Sigmoid colon (tissue), 7 donors: ENCODE measurements at places on chromosomes 11 and 22. TPM values are rescaled to one million over a fixed set of nuclear protein-coding genes. Genes with fewer than 3 reads are reported as not detected.

DNA sequence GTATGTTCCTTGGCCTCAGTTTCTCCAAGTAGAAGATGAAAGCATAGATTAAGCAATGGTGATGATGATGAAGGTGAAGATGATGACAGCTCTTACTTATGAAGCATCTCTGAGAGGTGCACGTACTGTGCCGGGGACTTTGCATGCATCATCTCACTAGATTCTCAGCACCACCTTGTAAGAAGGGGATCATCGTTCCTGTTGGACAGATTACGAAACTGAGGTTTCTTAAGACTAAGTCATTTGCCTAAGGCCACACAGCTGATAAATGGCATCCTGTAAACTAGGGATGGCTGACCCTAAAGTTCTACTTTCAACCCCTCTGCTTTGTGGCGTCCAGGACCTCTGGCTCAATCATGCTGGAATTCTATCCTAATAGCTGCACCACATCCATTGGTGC lies 8.7 kb downstream of the MS4A15 start:
- no peak for DNase-seq

DNA sequence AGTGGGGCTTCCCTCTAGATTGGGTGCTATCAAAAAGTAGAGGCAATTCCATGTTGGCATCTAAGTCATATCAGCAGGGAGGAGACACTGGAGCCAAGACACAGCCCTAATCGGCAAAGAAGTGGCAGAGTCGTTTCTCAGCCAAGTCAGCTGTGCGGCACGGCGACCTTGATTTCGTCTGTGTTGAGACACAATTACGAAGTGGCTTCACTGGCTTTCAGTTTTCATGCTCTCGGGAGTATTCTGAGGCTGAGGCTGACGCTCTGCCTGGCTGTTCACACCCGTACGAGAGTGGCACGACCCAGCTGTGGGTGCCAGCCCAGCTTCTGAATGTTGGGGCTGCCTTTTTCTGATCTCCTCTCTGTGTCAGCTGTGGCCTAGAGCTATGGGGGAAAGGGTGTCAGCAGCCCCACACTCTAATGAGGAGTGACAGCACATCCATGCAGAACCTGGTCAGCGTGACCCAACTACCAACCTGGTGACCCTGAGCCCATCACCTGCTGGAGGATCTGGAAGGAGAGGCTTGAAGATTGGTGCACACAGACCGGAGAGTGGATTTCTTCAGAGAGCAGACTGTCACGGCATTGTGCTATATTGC lies 105.7 kb upstream of the TMEM45B start:
- no peak for DNase-seq

The PKDREJ gene
- total RNA-seq = 0.36 TPM

GRCh38 chr22:16774911-16775500 lies 50.2 kb downstream of the XKR3 start:
- DNase-seq = no peak

GRCh38 chr22:37212174-37212906 lies at the start of gene SSTR3:
TSS of gene SSTR3 (minus strand) at chr22:37212477. CDS start at chr22:37207803, 4,674 bp downstream.
- peak; percentile 52 for DNase-seq

DNA sequence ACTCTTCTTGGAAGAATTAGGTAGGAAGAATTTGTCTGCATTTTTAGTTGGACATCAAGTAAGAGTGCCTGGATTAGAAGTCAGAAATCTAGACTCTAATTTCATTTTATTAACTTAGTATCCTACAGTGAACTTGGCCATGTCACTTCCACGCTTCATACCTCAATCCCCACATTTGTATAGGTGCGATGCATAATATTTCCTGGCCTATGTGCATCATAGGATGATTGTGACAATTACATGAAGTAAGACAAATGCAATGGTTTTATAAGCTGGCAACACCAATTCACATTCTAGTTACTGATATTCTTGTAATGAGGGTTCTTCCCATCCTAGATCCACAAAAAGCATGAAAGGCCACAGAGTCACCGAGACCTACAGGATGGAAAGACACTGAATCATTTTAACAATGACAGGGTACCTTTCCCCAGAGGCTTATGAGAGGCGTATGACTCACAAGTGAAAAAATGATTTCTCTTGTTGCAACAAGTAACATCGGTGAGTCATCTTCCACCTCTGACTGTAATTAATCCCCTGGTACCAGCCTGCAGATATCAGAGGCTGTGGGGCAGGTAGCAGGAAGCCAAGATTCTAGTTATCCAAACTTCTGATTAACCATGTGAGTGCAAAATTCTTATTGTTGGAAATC lies 56.0 kb upstream of the OR5AK2 start:
- DNase-seq = no peak

The H19 gene
- 349 TPM for total RNA-seq

The GAL gene
- 11.8 TPM for total RNA-seq

- DNase-seq = no peak
Observed at GRCh38 chr11:67422891-67423290, 5.4 kb upstream of the RPS6KB2 start.

GRCh38 chr22:49966774-49967705 lies 6.5 kb downstream of the PIM3 start:
- DNase-seq = peak; percentile 83

DNA sequence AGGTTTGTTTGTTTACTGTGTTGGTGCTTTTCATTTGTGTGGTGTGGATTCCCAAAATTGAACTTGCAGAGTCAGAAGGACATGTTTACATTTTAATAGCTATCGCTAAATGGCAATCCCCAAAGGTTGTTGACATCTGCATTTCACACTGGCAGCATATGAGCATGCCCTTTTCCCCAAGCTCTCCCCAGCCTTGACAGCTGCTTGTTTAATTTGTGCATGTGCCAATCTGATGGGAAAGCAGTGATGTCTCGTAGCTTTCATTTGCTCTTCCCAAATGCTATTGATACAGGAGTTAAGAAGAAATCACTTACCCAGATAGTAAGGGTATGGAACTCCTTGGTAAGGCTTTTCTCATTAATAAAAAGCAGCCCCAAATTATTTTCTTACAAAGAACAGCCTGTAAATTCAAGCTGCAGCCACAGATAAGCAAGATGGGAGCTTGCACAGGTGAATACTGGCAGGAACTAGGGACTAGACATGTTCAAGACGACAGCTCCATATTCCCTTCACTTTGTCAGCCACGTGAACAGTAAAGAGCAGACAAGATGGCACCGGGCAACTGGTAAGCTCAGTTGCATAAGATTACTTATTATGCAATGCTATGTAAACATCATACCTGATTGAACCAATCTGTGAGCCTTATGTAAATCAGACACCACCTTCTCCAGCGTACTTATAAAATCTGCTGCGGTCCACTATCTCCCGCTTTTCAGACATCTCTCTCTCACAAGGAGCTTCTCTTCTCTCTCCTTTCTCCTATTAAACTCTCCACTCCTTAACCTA lies 87.4 kb downstream of the IGLL5 start:
- DNase-seq = no peak

DNA sequence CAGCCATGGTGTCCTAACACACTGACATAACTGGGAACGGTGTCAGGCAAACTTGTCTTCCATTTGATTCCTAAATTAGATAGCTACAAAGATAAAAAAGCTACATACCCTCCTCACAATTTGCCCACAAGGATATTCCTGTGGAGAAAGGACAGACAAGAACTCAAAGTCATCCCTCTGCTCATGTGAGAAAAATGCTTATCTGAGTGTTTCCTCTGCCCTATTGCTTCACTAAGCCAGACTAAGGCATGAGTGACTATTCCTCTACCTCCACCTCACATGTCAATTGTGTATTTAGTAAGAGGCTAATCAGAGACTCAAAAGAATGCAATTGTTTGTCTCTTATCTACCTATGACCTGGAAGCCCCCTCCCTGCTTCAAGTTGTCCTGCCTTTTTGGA lies 247.7 kb downstream of the DDX10 start:
- no peak for DNase-seq

DNA sequence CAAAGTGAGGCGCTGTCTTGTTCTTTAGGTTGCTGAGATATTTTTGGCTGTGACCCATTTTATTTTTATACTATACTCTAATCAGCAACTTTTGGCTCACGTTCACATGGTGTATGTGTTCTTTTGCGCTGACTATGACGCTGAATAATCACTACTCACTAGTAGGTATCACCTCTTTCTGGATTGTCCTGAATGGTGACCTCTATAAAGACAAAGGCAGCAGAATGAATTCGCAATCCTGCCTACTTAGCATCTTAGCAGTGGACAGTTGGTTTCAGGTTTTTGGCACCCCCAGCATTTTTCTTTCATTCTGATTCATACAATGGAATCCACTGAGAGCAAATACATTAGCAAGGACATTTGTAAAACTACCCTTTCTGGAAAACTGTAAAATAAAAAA lies 351.3 kb downstream of the JRKL start:
- no peak for DNase-seq

GRCh38 chr11:123760894-123761293 lies 6.6 kb upstream of the OR6X1 start:
- no peak for DNase-seq

- peak; percentile 77 for DNase-seq
Observed at GRCh38 chr11:114059984-114060391, 477 bp downstream of the ZBTB16 start.

GRCh38 chr11:17563231-17563646 lies 16.2 kb downstream of the OTOG start:
- peak; percentile 37 for DNase-seq

DNA sequence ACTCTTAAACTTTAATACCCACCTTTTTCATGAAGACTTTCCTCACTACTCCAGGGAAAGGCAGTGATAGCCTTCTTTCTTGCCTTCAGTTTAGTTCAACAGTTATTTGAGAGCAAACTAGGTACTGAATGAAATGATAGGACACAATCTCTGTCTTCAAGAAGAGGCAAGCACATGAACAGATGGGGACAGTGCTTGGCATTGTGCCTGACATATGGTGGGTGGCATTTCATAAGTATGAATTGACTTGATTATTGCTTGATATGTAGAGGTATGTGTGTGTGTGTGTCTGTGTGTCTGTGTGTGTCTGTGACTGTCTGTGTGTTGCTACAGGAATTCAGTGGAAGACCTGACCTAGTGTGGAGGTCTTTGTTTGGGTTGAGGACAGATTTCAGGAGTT lies 504.1 kb downstream of the NELL1 start:
- no peak for DNase-seq

GRCh38 chr11:67354075-67355022 lies 1.0 kb upstream of the POLD4 start:
- peak; percentile 81 for DNase-seq

DNA sequence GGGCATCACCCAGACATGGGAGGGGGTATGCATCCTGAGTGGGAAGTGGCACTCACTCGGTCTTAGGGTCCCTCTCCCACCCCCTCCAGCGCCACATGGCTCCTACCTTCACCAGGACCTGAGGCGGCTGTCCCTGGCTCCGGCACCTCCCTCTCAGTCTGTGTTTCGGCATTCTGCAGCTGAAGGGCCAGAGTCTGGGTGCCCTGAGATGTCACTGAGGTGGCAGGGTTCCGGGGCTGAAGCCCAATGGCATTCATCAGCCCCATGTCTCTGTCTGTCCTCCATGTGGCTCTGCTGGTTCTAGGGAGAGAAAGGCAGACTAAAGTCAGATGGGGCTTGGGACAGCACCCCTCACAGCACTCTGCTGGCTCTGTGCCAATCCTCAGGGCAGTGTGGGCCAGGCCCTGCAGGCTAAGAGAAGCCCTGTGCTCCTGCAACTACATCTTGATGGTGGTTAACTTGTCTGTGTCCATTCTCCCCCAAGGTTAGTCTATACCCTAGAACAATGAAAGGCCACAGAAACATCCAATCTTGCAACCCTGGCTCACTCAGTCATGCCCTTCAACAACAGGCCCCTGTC lies 16.9 kb upstream of the CHRM4 start:
- DNase-seq = no peak

- DNase-seq = no peak
Observed at GRCh38 chr22:19579115-19579811, 55.1 kb upstream of the CLDN5 start.

- DNase-seq = peak; percentile 36
Observed at GRCh38 chr11:113405724-113406478, 18.3 kb downstream of the ANKK1 start.

GRCh38 chr11:122572592-122572991 lies 82.9 kb upstream of the UBASH3B start:
- no peak for DNase-seq

DNA sequence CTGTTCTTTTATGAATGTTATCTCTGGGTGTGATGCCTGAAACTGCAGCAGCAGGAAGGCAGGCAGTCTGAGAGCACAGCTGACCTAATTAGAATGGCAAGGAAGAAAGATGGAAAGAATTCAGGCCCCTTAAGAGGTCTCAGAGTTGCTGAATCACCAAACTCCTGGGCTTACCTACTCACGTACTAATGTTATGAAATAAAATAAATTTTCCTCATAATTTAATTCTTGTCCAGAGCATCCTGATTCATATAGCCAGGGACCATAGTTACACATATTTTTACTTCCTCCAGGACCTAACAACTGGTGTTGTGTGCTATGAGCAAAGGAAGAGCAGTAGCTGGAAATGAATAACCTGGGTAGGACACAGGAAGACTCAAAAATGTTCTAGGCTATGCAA lies 41.9 kb downstream of the SNX19 start:
- DNase-seq = no peak

- peak; percentile 56 for DNase-seq
Observed at GRCh38 chr22:44586999-44587736, 89.1 kb upstream of the RTL6 start.

GRCh38 chr22:48949375-48950149 lies 878.1 kb downstream of the BRD1 start:
- peak; percentile 19 for DNase-seq

The MEI1 gene
- total RNA-seq = not detected

GRCh38 chr22:23845265-23846080 lies 6.7 kb upstream of the DERL3 start:
- no peak for DNase-seq

The TXN2 gene
- 43.2 TPM for total RNA-seq

The RPS6KB2 gene
- 39.9 TPM for total RNA-seq
